RPMI8226 (cell line): ENCODE measurements at places on chromosomes 2 and 18.
A peak's percentile ranks its signal among the peaks of the same experiment; 100 is the strongest.

DNA sequence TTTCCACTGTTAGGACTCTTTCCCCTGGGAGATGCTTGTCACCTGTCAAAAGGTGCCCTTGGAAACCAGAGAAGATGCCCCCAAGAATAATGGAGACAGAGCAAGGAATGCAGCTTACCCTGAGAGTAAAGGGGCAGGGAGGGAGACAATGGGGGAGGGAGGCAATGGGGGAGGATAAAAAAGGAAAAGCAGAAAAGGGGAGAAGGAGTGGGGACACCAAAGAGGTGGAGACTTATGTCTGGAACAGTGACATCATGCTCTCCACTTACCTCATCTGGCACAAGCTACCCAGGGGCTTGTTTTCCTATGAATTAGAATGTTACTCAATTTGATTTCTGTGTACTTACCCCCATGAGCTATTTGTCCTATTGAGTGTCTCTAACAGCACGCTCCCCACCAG, 67.9 kb downstream of the MRO start:
- no peak for DNase-seq

DNA sequence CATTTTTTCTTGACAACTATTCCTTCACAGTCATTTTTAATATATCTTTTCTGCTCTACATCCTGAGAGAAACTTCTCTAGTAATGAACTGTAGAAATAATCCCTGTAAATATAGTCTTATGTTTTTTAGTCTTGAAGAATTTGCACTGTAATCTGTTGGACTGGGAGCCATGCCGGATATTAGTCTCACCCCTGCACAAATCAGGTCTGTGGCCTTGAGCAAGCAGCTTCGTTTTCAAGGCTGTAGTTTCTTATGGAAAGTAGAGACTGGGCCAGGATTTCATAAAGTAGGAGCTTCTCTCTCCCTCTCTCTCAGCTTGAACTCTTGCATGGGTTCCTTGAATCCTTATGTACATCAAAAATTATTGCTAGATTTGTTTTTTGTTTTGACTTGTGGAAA, 8.7 kb downstream of the FARP2 start:
- no peak for DNase-seq

DNA sequence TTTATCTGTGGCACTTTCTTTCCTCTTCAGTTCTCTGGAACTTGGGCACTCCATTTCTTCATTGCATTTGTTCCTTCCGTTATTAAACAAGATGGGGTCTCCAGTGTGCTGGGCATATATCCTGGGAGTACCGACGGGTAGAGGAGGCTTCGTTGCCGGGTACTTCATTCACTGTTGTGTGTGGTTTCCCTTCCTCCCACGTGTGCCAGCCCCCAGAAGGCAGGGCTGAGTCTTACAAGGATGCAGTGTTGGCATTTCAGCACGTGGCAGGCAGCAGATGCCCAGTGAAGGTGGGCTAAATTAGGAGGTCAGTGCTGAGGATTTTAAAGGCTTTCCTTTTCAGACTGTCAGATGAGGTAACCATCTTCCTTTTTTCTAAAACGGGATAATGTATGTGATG, 58.6 kb downstream of the MGAT5 start:
- no peak for DNase-seq

GRCh38 chr18:32420084-32420750, 50.5 kb downstream of the GAREM1 start:
- no peak for DNase-seq

GRCh38 chr2:47414682-47415458, 11.9 kb downstream of the MSH2 start:
- no peak for DNase-seq

DNA sequence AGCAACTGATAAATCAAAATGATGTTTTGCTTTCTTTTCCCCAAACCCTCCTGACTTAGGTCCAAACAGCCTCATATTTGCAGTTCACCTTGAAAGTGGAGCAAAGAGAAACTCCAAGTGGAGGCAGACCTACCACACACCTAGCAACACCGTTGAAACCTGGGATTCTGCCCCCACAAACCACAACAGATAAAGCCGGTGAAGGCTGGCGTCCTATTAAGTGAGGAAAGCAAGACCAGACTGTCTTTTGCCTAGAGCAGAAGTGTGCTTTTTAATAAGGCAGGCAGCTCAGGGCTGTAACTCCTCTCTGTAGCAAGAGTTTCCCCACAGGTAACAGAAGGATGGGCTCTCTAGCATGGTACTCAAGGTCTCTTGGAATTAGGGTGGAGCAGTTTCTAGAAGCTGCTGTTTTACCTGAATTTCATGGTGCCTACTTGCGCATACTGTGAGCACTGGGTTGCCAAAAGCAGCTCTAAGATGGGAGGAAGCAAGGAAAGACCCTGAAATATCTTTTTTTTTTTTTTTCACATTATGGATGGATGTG, 336.9 kb downstream of the BCL11A start:
- DNase-seq = no peak

DNA sequence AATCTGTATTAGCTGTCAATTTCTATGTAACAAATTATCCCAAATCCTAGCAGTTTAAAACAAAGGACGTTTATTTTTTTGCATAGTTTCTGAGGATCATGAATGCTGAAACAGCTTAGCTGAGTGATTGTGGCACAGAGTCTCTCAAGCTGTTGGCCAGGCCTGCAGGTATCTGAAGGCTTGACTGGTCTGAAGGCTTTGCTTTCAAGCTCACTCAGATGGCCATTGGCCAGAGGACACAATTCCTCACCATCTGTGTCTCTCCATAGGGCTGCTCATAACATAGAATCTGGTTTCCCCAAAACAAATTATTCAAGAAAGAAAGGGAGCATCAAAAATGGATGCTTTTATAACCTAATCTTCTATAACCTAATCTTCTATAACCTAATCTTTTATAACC, 33.7 kb downstream of the UNC80 start:
- DNase-seq = no peak

DNA sequence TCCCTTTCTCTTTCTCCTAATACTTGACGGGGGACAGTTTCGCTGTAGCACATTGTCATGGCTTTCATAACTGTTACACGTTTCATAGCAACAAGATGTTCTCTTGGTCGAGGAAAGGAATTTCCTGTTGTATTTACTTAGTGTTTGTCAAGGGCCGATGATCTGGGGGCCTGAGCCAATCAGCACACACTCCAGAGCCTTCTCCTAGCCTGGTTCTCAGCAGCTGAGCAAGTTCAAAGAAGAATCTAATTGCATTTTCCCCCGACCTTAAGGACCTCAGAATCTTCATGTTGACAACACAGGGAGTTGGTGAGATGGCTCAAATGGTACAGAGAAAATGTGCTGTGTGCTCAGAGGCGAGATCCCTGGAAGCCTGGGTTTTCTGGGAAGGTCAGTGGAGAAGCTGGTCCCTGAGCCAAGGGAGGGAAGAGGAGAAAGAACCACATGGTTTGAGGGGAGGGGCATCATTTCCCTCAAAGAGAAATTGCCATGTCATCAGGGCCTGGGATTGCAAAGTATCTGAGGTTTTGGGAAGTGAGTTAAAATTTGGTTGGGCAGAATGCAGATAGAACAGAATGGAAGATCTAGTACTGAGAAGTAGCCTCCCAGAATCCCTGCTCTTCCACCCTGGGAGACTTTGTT, 76.9 kb upstream of the AGAP1 start:
- DNase-seq = no peak

DNA sequence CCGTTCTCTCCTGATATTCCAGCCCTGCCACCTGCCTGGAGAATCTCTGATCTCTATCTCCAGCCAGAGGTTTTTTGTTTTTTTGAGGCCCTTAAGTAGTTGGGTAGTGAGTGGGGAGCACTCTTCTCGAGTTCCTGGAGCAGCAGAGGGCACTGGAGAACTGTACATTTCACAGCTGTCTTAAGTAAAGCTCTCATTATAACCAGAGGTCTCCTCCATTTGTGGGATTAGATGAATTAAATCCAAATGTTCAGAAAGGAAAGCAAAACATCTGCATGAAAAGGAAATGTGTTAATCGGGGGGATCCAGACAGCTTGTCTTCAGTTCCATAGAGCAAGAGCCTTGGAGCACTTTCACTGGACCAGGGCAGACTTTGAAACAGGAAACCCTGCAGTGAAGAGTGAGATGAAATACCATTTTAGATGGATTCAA, 32.8 kb downstream of the AOX1 start:
- no peak for DNase-seq

DNA sequence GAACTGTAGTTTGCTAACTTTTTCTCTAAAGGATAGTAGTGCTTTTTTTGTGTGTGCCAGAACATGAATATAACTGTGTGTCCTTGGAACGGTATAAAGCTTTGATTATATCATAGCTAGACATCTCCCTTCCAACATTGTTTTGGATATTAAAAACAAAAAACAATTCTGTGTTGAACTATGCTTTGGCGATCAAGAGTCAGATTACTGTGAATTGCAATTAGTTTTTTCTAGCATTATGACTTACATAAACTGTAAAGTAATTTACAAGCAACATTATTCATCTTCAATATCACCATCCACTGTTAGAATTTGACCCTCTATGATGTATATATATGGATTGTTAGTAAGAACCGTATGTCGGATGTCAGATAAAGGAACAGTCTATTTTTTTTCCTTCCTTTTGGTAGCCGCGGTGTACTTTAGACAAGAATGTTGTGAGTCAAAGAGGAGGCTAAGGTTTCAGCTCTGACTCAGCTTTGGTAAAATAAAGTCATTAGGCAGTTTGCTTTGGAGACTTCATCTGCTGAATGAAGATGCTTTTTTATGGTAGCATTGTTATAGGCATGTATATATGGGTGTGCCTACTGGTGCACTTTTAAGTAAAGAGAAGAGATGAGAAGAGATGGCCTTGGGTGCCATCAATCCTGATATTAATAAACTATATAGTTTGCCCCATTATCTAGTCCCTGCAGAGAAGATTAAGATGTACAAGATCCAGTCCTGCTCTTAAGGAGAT, 76.4 kb downstream of the LTBP1 start:
- no peak for DNase-seq

- DNase-seq = no peak
These were observed 29.4 kb upstream of the ARL5A start for GRCh38 chr2:151857650-151858049.

DNA sequence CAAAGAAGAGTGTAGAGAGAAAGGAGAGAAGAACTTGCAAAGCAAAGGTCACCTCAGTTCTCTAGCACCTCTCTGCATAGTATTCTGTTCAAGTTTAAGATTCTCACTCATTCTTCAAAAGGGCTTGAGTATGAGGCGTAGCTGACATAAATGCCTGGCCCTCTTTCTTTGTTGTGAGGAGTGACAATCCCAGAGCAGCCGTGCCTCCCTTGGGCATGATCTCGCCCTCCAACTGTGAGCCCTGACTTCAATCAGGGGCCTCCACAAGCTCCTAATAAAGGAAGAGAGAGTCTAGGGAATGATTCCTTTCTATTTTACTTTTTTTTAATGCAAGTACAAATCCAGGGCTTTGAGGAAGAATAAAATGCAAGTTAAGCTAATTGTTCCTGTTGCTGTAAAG, 402.7 kb downstream of the LRP1B start:
- DNase-seq = no peak

GRCh38 chr2:219186754-219187456, 8.8 kb downstream of the RETREG2 start:
- DNase-seq = no peak

GRCh38 chr2:239328351-239329191, 72.2 kb downstream of the HDAC4 start:
- no peak for DNase-seq

GRCh38 chr2:117603567-117603966, 210.9 kb upstream of the DDX18 start:
- DNase-seq = no peak

DNA sequence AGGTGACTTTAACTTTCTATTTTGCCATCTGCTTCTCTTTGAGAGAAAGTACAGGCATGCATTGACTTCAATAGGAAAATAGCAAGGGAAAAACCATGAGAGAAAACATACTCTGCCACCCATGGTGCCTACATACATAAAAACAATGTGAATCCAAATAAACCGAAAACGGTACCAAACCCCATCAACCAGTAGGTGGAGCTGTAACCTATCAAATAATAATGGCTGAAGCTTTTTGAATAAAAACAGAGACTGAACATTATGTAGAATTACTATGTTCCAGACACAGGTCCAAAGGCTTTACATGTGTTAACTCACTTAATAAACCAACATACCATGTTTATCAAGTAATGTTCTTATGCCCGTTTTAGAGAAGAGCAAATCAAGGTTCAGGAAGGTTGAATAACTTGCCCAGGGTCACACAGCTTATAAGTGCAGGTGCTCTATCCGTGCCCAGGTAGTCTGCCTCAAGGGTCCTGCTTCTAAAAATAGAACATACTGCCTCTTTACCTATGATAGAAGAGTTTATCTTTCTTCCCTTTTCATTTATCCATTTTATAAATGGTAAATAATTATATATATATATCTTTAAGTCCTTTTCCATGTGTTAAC, 293.9 kb upstream of the SYT4 start:
- peak; percentile 64 for DNase-seq

- no peak for DNase-seq
These were observed 5.1 kb downstream of the HNMT start for GRCh38 chr2:137969418-137969765.

- peak; percentile 34 for DNase-seq
These were observed 820 bp downstream of the MTCL1 start for GRCh38 chr18:8705961-8706790.

DNA sequence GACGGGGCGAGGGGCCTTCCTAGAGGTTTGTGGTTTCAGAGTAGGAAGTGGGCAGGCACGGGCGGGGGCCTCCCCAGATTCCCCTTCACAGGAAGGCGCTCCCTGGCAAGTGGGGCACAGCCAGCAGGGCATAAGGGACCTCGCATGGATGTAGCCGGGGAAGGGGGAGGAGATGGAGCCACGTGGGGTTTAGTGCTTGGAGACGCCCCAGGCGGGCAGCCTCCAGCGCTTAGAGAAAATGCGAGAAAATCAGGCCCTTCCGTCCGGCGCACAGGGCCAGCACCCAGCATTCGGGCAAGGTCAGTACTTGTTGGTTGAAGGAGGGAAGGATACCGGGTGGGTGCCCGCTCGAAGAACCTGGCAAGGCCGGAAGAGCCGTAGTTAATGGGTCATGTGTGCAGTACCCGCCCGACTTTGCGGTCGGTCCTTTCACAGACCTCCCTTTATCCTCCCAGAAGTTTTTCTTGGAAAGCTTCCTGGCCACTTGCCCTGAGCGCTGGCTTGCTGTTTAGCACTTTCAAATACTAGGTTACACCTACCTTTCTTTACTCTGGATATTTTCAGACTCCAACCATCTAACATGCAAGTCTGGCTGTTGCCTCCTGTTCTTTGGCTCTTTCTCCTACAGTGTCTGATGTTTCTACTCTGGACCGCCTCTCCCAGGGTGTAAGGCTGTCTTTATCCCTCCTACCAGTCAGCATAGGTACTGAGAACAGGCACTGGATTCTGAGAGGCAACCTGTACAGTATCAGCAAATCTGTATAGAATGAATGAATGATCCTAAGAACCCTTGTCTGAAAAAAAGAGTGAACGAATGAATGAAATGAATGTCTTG, 78.1 kb downstream of the CIB4 start:
- DNase-seq = no peak

GRCh38 chr2:227234429-227234828, 70.0 kb downstream of the COL4A3 start:
- no peak for DNase-seq
